A375 (cell line): ENCODE measurements at places on chromosomes 2 and 18. TPM values are rescaled to one million over a fixed set of nuclear protein-coding genes. Genes with fewer than 3 reads are reported as not detected.

The NPHP1 gene
- total RNA-seq = 3.7 and 5.7 TPM in 2 replicates

The GPBAR1 gene
- 0.21 TPM in 1 of 2 replicates, not detected in the other for total RNA-seq

The ALMS1 gene
- 20.2 and 26.5 TPM in 2 replicates for total RNA-seq

The HOXD10 gene
- 0.80 and 1.9 TPM in 2 replicates for total RNA-seq

The KHK gene
- total RNA-seq = 4.5 and 6.0 TPM in 2 replicates

The PAIP2B gene
- total RNA-seq = 0.27 and 0.34 TPM in 2 replicates

The FHOD3 gene
- total RNA-seq = 10.5 and 12.1 TPM in 2 replicates

The METAP1D gene
- 4.7 and 5.4 TPM in 2 replicates for total RNA-seq

The IL1F10 gene
- total RNA-seq = not detected in 2 replicates

The TAF4B gene
- total RNA-seq = 13.8 and 13.9 TPM in 2 replicates

The UGT1A4 gene
- total RNA-seq = not detected in 2 replicates

The CACNB4 gene
- total RNA-seq = 0.11 and 0.34 TPM in 2 replicates

The SULT1C4 gene
- not detected in 2 replicates for total RNA-seq

The GPR45 gene
- total RNA-seq = not detected in 2 replicates

The ABCG8 gene
- total RNA-seq = not detected in 2 replicates

The TMEM163 gene
- total RNA-seq = 0.11 and 0.42 TPM in 2 replicates

The GAD1 gene
- 7.2 and 8.1 TPM in 2 replicates for total RNA-seq

The SERPINB12 gene
- not detected in 2 replicates for total RNA-seq

The MC4R gene
- total RNA-seq = 0.23 TPM in 1 of 2 replicates, not detected in the other

The ACMSD gene
- total RNA-seq = not detected in 2 replicates

The COL5A2 gene
- 101 and 104 TPM in 2 replicates for total RNA-seq

The CFAP53 gene
- 0.16 and 0.87 TPM in 2 replicates for total RNA-seq

The PLCD4 gene
- total RNA-seq = 1.0 and 3.0 TPM in 2 replicates

The LTBP1 gene
- 1.2 and 3.9 TPM in 2 replicates for total RNA-seq

The MOCOS gene
- total RNA-seq = 54.0 and 55.7 TPM in 2 replicates

The OTOS gene
- total RNA-seq = not detected in 2 replicates

The STAMBP gene
- 39.0 and 45.7 TPM in 2 replicates for total RNA-seq

The FOXD4L1 gene
- 0.08 and 0.19 TPM in 2 replicates for total RNA-seq

The LINC00305 gene
- total RNA-seq = not detected in 2 replicates

The TRIM43B gene
- total RNA-seq = 0.29 and 0.45 TPM in 2 replicates

The M1AP gene
- total RNA-seq = 0.24 TPM in 1 of 2 replicates, not detected in the other

The ZNF892 gene
- total RNA-seq = 2.9 and 3.0 TPM in 2 replicates

The CYP1B1 gene
- 0.50 and 0.64 TPM in 2 replicates for total RNA-seq

The COBLL1 gene
- 2.8 and 2.9 TPM in 2 replicates for total RNA-seq

The TMEM178A gene
- 0.38 TPM in 1 of 2 replicates, not detected in the other for total RNA-seq

The POTEE gene
- total RNA-seq = 32.4 and 36.1 TPM in 2 replicates

The RBKS gene
- total RNA-seq = 1.2 TPM in 2 replicates

The CDH2 gene
- total RNA-seq = 37.2 and 37.7 TPM in 2 replicates

The GPR17 gene
- 0.27 TPM in 1 of 2 replicates, not detected in the other for total RNA-seq
